ENCODE measurements at places on chromosomes 1 and 21.
A peak's percentile ranks its signal among the peaks of the same experiment; 100 is the strongest.

DNA sequence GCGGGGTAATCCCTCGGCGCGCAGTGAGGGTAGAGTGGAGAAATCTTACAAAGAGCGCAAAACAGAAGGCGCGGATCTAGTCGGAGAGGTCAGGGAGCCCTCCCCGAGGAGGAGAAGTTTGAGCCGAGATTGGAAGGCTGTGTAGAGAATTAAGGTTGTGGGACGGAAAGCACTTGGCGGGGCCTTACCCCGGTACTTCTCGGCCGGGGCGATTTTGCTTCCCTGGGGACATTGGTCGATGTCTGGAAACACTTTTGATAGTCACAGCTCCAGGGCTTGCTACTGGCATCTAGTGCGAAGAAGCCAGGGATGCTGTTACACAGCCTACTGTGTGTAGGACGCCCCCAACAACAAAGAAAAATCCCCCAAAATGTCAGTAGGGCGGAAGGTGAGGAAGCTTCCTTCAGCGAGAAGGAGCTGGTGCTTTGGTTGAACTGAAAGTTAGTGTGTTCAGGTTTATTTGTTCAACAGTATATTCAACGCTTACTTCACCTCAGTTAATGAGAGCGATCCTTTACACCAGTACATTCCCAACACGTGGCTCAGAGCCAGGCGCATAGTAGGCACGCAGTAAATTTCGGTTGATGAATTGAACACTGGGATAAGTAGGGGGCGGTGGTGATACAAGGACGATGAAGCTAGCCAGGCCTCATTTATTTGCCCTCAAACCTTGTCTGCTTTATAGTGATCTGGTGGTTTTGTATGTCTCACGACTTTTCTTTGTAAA is 807 bp downstream of the CEP85 start:
- H3K36me3 ChIP-seq: peaks cover 7% of the 10 kb centered on the region
- H3K27ac ChIP-seq: peak overlapping the region; percentile 77
- H3K4me3 ChIP-seq: peak overlapping the region; percentile 69
- peaks cover 49% of the 10 kb centered on the region for H3K4me1 ChIP-seq

DNA sequence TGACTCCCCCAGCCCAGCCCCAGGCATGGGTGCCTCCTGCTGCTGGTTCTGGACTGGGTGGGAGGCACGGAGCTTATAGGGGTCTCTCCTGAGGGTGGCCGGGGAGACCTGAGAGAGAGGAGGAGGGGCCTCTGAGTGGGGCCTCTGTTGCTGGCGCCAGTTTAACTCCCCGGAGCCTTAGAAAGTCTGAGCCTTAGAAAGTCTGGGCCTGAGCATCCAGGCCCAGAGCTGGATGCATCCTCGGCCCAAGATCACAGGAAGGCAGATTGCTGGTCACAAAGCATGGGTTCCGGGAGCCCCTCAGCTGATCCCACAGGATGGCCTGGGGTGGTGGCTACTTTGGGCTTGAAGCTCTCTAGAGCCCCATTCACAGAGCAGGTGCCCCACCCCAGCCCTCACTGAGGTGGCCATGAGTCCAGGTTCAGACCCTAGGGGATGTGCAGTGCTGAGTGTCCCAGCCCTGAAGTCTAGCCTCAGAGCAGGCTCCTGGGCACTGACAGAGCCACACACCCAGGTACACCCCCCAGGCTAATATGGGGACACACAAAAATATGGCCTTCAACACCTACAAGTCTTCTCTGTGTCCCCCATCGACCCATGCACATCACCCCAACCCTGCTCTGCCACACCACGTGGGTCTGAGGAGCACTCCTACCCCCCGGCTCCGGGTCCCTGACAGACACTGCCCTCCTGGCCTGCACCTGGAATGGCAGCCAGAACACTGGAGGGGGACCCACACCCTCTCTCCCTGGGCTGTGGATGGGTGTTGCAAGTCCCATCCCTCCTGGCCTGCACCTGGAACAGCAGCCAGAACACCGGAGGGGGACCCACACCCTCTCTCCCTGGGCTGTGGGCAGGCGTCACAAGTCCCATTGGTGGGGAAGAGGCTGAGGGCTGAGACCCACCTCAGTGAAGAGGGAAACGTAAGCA is 9.7 kb downstream of the PLA2G2F start:
- H3K4me1 ChIP-seq: peaks cover 4% of the 10 kb centered on the region
- no peak for DNase-seq
- H3K4me3 ChIP-seq: no peak overlapping the region
- no peak overlapping the region for H3K27ac ChIP-seq
- no peaks in the 10 kb centered on the region for H3K36me3 ChIP-seq

DNA sequence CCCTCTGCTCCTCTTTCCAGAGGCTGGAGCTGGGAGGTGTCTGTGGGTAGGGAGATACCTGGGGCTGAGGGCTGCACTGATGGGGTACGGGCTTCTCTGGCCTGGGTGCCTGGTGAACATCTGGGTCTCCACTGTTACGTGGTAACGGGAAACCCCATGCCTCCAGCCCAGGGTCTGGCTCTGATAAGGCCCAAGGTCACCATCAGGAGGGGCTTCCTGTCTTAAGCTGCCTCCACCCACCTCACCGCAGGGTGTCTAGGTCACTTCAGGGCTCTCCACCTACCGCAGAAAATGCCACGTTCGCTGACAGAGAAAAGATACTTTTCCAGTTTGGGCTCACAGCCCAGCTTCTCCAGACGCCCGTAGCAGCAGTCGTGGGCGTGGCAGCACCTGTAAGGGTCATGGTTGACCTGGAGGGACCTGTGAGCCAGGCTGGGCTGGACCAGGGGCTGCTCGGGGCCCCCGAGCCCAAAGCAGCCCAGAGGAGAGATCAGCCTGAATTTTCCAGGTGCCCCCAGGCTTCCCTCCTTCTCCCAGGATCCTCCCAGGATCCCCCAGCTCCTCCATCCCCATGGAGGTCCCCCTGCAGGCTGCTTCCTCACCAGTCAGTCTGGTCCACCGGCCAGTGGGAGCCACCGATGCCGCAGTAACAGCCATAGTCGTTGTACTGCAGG is 1.3 kb downstream of the PLA2G2E start:
- no peaks in the 10 kb centered on the region for H3K4me1 ChIP-seq
- no peaks in the 10 kb centered on the region for H3K36me3 ChIP-seq
- H3K27me3 ChIP-seq: no peaks in the 10 kb centered on the region
- H3K27ac ChIP-seq: no peak overlapping the region
- no peak for DNase-seq

- no peaks in the 10 kb centered on the region for H3K36me3 ChIP-seq
- no peak overlapping the region for H3K27ac ChIP-seq
- DNase-seq: no peak
- H3K27me3 ChIP-seq: no peaks in the 10 kb centered on the region
These were observed 79.6 kb downstream of the NKAIN1 start for GRCh38 chr1:31159869-31160611.

All from SJSA1 (cell line).